ENCODE measurements at places on chromosomes 7 and 10.

DNA sequence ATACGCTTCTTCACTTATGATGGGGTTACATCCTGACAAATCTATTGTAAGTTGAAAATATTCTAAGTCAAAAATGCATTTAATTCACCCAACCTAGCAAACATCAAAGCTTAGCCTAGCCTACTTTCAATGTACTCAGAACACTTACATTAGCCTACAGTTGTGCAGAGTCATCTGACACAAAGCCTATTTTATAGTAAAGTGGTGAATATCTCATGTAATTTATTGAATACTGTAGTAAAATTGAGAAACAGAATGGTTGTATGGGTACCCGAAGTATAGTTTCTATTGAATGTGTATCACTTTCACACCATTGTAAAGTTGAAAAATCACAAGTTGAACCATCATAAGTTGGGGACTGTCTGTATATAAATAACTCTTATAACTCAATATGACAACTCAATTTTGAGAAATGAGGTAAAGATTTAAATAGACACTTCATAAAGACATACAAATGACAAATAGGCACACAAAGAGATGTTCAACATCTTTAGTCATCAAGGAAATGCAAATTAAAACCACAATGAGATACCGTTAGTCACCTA is 73.9 kb downstream of the C10orf90 start:
- DNase-seq: no peak

- no peak for DNase-seq
Observed at GRCh38 chr7:15571301-15571878, 9.6 kb upstream of the AGMO start.

GRCh38 chr10:63446716-63447440 is 18.9 kb downstream of the JMJD1C start:
- DNase-seq: no peak

GRCh38 chr10:96324447-96324846 is 20.2 kb downstream of the DNTT start:
- no peak for DNase-seq

- DNase-seq: no peak
Observed at GRCh38 chr7:143285470-143285778, 666 bp downstream of the TMEM139 start.

DNA sequence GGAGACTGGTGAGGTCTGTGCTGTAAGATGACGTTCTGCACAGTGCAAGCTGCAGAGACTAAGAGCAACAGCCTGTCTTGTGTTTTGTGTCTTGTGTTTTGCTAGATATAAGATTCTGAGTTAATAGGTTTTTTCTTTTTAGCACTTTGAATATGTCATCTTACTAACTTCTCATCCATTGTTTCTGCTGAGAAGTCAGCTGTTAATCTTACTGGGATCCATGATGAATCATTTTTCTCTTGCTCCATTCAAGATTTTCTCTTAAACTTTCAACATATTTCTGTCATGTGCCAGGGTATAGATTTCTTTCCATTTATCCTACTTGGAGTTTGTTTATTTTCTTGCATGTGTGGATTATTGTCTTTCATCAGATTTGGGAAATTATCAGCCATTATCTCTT is 290.3 kb downstream of the CELF2 start:
- no peak for DNase-seq

DNA sequence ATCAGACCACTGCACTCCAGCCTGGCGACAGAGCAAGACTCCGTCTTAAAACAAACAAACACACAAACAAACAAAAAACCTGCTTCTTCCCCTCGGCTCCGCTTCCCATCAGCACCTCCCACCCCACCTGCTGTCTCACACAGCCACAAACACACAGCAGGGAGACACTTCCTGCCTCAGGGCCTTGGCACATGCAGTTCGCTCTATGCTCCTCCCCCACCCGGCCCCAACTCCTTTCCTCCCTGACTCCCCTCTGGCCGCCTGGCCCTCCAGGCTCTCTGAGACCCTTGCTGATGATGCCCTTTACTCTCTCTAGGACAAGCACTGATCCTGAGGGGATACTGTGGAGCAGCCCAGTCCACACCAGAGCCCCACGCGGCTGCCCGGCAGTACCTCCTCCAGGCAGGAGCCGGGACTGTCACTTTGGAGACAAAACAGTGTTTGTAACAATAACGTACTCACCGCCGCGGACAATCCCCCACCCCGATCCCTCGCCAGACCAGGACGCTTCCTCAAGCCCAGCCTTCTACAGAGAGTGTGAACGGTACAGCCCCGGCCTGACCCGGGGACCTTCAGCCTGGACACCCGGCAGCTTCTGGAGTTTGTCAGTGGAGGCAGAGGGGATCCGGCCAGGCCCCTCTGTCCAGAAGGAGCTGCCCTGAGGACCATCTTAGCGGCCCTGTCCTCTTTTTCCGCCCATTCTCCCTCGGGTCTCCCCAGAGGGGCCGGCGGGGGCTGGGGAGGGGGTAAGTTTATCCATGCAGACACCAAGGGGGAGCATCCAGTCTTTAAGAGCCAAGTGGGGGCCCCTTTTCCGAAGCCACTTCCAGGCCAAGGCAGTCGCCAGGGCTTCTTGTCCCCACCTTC is 50.0 kb upstream of the GTF2IRD1 start:
- DNase-seq: no peak

DNA sequence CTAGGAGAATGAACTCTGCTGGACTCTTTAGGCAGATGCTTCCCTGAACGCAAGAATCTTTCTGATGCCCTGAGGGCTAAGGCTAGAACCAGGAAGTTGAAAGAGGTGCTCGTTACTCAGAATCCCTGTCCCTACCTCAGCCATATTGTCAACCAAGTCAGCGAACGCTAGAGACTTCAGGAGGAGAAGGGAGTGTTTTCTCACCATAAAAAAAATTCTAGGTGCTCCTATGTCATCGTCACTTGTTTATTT is 359.4 kb downstream of the PRPF18 start:
- no peak for DNase-seq

DNA sequence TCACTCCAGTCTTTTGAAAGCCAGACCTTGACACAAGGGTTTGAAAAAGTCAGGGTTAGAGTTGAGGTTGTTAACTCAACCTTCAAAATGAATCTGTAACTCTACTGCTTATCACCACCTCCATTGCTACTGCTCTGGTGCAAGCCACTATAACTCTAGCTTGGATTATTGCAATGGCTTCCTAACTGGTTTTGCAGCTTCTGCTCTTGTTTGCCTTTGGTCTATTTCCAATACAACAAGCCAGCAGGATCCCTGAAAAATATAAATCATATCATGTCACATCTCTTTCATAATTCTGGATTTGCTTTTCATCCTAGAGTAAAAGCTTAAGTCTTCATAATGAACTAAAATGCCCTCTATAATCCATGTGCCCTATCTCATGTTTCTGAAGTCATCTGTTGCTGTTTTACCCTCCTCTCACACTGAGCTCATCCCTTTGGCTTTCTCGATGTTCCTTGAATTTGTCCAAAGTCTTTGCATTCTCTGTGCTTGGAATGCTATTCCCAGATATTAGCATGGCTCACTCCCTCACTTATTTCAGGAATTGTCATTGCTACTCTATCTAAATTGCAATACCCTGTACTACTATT is 10.9 kb downstream of the TAS2R60 start:
- DNase-seq: no peak

DNA sequence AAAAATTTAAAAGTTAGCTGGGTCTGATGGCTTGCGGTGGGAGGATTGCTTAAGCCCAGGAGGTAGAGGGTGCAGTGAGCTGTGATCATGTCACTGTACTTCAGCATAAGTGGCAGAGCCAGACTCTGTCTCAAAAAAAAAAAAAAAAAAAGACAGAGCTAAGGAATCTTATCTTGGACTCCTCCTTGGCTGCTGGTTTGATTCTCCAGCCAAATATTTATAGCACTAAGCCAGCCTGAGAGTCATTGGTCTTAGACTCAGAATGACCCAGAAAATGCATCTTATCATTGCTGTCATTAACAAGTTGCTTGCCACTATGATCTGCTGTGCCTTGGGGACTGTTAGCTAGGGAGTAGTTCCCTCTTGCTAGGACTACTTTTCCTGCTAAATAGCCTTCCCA is 164.7 kb downstream of the GNAT3 start:
- DNase-seq: no peak

GRCh38 chr7:90719155-90719554 is 123.0 kb downstream of the CDK14 start:
- no peak for DNase-seq

DNA sequence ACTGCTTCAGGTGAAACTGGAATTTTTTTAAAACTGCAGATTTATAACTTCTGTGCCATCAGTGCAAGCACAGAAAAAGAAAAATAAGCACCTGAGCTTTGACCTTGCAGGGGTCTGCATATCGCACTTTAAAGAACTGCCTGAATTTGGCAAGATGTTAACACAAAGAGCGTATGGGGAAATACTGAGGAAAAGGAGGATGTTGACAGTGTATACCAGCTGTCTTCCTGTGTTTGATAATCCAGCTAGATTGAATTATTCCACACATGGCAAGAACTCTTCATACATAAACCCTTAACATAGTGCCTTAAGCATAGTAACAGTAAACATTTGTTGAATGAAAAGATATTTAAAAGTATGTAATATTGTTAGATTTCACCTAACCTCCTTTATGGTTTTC is 30.0 kb downstream of the SMC3 start:
- DNase-seq: no peak

DNA sequence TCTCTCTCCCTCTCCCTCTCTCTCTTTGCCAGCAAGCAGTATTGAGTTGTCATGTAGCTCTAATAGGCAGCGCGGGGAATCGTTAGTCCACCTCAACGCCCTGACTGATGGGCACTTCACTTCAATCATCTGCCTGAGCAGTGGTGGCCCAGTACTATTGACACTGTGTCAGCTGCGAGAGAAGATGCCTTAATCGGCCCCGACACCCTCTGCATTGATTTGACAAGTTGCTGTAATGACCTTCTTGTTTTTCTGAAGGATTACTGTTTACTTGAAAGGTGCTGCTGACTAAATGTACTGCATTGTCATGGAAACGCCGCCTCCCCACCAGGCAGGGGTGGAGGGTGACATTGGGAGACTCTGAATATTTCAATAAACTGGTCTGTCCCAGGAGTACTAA is 913.8 kb downstream of the KCNMA1 start:
- DNase-seq: no peak

- DNase-seq: no peak
Observed at GRCh38 chr7:99308461-99309074, 17.1 kb upstream of the ARPC1A start.

DNA sequence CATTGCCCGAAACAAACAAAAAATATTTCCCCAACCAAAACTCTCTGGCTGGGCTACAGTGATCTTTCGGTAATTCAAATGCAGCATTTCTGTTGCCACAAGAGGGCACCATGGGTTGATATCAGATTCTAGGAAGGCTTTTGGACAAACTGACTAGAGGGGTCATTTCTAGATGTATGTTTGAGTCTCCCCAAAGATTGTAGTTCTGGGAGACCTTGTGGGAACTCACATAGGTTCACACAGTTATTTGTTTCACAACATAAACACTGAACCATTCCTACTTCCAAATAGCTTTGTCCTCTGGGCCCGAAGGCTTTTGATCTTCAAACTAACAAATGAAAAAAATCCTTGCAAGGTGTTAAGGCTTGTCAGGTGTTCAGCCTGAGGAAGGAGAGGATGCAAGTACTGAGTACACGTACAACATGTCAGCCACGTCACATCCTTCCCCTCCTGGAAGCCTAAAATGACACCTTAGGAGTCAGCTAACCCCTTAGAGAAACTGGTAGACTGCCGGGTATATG is 37.0 kb upstream of the IL15RA start:
- DNase-seq: no peak

Data from activated T-cell treated with anti-CD3 and anti-CD28 coated beads, Interleukin-2, amount 50 U/mL, for 1 hour (primary cell).